ELF-1 (cell line): ENCODE measurements at places on chromosomes 13 and 19.

- no peak for DNase-seq
These were observed 4.7 kb downstream of the RASA3 start for GRCh38 chr13:114127473-114128347.

DNA sequence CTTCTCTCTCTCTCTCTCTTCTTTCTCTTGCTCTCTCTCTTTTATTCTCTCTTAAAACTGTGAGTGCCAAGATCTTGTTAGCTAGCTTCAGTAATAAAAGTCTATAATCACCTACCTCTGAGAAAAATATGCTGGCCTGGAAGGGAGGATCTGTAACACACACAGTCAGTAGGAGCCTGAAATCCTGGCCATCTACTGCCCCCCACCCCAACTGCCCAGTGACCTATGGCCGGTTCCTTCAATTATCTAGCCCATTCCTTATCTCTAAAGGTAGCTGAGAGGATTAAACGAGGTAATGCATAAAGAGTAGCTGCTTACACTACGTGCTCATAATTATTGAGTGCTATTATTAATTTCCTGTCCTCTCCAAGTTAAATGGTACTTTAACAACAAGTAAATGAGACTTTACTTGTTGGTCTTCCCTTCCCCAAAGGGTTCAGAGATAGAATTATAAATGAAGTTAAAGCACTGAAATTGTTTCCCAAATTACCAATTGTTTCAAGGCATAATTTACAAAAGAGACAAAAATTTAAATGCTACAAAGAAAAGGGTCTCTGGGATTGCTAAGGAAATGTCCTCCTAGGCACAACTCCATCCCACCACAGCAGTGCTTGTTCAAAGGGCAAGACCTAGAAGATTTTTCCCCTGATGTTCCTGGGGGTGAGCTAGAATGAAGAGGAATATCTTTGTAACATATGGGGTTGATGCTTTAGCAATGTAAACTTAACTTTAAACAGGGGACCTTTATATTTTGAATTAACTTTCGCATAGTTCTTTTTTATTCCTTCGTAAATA, 1.8 kb downstream of the LCP1 start:
- DNase-seq, result no peak

DNA sequence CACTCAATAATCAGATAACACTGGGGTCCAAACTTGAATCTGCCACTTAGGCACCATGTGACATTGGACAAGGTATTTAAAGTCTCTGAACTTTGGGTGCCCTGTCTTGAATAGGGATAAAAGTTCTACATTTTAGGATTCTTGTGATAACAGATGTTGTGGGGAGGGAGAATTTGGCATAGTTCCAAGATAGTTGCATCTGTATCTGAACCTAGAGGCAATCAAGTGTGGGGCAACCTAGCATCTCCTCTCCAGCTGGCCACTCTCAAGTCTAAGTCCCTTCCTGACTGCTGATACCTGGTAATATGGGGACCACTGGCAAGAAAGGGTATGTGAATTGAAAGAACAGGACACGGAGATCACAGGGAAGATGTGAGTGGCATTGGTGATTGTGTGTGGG, 256.1 kb downstream of the FOXO1 start:
- DNase-seq, result no peak

DNA sequence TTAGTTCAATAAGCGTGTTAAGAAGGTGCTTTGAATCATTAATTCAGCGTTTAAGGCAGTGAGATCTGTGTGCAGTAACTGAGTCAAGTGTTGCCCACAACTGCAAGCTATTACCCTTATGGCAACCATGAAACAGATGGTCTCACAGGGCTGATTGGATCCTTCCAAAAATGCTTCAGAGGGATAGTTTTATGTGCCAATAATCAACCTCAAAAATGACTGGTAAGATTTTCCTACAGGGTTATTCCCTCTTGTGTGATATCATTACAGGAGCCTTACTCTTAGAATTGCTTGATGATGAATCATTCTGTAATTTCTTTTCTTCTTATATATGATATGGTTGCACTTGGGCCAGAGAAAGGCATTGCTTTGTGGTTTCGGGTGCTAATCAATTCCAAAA, 1299.2 kb upstream of the ATXN8OS start:
- no peak for DNase-seq

- DNase-seq, result no peak
These were observed 32.2 kb downstream of the VASP start for GRCh38 chr19:45539459-45539858.

DNA sequence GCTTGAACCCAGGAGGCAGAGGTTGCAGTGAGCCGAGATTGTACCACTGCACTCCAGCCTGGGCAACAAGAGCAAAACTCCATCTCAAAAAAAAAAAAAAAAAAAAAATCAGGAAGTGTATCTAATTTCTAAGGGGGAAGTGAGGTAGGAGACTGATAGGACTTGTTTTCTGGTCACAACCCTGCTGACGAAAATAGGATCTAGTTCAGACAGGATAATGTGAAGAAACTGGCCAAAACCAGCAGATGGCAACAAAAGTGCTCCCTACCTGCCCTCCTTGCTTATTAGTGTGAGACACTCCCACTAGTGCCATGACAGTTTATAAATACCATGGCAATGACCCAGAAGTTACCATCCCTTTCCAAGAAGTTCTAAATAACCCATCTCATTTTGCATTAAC, 36.0 kb upstream of the KPNA3 start:
- no peak for DNase-seq

DNA sequence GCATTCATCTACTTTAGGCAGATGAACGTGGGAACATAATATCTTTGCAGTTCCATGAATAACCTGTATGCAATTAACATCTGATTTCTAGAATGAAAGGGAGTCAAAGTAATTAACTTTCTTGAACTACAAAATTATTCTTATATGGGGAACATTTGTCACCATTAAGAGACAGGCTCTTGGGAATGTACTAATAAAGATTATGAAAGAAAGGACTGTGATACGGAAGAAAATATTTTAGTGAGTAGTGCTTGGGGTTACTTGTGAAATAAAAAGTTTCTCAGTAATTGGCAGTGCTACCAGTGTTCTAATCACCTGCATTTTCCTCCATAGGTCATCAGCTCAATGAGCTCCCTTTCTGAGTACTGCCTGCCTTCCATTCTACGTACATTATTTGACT, 85.4 kb downstream of the FRY start:
- DNase-seq, result no peak

DNA sequence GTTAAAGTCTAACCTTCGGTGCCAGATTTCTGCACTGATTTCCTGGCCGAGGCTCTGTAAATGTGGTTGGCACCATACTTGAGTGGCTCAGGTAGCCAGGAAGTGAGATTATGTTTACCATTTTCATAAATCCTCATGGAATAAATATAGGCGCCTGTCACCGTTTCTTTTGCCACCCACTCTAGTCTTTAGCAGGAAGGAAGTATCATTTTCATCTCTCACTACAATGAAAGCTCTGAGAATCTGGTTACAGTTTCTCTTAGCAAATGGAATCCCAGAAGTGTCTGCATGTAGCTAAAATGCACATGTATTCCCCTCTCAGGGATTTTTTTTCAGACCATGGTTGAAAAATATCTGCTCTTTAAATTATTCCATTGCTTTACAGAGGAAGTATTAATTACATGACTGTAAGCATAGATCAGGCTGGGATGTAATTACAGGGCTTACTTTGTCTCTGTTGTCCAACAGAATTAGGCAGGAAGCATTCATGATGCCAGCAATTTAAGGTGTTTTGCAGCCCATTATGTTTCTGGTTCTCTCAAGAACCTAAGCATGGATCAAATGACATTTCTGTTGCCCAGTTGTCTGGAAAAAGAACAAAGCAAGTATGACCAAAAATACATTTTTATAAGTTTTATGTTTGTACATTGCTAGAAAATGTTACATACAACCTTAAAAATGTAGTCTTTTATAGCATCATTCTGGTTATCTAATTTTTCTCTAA, 221.7 kb upstream of the SPRY2 start:
- no peak for DNase-seq

GRCh38 chr19:1690699-1691307, 38.4 kb upstream of the TCF3 start:
- peak; percentile 75 for DNase-seq

GRCh38 chr13:76822698-76823267, 63.4 kb downstream of the KCTD12 start:
- peak; percentile 3 for DNase-seq

DNA sequence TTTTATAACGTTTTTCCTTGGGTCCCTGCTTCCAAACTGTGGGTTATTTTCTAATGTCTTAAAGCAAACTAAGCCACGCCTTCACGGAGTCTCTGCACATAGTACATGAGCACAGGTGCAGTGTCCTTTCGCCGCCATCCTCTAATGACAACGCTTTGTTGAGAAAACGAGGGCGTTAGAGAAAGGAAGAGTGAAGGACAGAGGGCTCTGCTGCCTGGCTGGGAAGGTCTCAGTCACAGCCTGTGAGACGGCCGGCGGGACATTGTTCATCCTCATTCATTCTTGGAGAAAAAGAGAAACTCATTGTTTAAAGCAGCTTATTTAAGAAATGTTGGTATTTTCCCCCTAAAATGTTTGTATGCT, 9.5 kb downstream of the IL17D start:
- DNase-seq, result no peak

- no peak for DNase-seq
These were observed 9.2 kb downstream of the CTU1 start for GRCh38 chr19:51099047-51099382.

DNA sequence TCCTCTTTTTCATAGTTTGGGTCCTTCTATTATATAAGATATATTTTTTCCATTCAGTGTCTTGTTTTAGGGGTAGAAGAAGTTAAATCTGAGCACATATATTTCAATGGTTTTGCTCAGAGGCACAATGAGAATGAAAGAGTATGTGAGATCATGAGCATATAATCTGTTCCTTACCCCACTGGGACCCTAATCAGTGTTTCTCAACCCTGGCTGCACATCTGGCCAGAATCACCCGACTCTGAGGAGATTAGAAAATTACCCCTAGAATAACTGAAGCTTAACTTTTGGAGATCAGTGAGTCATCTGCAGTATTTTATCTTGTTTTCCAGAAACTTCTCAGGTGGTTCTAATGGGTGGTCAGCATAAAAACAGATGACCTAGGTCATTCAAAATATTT, 782 bp downstream of the CYSLTR2 start:
- DNase-seq, result no peak

GRCh38 chr13:98094678-98095266, 48.1 kb upstream of the FARP1 start:
- DNase-seq, result no peak

DNA sequence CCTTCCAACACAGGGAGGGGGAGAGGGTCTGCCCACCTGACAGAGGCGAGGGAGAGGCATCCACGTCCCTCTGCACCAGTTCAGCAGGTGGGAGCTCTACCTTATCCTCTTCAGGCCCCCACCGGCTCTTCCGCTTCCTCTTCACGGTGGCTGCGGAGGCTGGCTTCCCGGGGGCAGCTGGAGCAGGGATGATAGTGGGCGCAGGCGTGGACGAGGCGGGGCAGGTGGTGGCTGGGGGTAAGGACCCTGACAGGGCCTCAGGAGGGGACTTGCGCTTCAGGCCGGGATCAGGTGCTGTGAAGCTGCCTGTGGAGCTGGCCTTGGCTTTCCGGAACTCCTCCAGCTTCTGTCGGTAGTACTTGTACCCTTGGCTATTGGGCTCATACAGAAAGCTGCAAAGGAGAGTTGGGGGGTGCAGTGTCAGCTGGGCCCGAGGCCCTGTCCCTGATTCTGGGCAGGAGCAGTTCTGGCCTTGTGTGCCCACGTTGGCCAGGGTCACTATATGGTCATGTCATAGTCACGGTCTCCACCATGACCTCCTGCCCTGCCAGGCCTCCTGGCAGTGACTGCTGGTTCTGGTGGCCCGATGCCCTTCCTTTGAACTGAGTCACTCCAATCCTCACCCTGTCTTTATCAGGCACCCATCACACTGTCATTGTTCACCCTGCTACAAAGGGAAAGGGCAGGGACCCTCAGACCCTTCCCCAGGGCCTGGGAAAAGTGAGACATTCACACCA, 23.2 kb downstream of the SUGP1 start:
- no peak for DNase-seq
